Erythroblast (primary cell): ENCODE measurements at places on chromosomes 7 and 10.

DNA sequence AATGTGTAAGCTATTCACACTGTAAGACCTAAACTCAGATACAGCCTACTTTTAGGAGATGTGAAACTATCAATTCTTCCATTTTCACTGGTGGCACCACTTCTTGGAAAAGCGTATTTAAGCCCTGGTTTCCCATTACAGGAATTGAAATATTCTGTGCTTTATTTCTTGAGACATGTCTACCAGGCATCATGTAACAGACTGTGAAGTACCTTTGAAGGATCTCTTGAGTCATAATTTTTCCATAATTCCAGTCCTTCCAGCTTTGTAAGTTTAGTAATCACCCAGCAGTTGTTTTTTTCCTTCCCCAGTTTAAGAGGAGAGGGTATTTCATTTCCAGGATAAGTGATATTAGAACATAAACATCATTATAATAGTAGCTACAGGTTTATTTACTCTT is 186.0 kb upstream of the PRPS1L1 start:
- no peak for DNase-seq

DNA sequence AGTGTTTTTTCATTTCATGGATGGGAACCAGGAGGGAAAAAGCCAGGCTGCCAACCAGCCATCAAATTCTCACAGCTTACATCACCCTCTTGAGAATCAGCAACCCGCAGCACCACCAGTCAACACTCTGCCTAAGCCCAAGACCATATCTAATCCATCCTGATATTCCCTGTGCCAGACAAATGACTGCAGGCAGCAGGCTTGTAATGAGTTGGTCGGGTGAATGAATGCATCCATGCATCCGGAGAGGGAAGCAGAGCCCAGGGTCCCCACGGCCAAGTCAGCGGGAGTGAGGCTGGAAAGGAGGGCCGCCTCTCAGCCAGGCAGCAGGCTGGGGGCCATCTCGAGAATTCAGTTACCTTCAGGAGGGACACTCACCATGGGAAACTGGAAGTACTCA is 46.9 kb downstream of the SLIT1 start:
- DNase-seq = no peak

- no peak for DNase-seq
Measured at GRCh38 chr10:89591796-89592271, 53.2 kb downstream of the PANK1 start.

DNA sequence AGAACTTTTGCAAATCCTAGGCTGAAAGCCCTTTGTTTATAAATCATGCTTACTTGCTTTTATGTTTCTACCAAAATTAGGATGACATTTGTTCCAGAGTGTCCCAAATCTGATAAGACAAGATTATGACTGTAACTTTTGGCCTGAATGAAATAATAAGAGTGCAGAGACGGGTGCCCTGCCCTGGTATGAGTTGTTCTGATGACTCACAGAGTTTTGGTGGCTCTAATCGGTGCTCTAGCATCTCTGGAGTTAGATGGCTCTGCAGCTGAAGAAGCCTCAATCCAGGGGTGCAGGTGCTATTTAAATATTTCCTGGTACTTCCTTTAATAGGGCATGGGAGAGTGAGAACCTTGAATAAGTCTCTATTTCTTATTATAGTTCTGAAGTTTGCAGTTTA is 102.2 kb upstream of the ELMO1 start:
- no peak for DNase-seq

DNA sequence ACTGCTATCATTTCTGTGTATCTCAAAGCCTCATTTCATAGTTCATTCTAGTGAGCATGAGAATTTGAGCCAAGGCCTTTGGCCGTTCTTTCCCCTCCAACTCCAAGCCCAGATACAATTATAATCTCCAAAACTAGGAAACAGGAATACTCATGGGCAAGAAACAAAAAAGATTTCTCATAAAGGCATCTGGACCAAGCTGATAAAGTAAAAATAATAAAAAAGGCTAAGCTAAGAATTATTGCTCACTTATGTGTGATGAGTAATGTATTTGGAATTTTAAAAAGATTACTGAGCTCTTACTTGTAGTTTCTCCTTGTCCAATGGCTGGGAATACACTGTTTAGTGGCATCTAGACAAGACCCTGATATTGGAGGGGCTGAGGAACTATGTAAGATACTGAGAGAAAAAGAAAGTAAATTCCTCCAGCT is 196.4 kb upstream of the POM121L12 start:
- DNase-seq = no peak

DNA sequence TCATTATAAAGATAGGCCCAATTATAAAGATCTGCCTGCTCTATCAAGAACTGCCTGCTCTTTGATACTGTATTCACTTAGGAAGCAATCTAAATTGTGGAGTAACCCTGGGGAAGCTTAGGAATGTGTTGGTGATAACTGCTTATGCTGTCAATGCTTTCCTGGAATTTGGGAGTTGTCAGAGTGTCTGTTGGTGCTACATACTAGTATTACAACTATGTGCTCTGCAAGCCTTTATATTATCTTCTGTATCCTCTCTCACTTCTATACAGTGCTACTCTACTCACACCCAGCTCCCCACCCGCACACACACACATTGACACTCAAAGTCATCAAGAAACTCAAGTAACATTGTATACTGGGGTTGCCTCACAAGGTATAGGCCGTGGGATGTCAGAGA is 6.1 kb downstream of the ZNF277 start:
- DNase-seq = no peak

- no peak for DNase-seq
Measured at GRCh38 chr7:7732621-7733281, 14.3 kb upstream of the RPA3 start.

DNA sequence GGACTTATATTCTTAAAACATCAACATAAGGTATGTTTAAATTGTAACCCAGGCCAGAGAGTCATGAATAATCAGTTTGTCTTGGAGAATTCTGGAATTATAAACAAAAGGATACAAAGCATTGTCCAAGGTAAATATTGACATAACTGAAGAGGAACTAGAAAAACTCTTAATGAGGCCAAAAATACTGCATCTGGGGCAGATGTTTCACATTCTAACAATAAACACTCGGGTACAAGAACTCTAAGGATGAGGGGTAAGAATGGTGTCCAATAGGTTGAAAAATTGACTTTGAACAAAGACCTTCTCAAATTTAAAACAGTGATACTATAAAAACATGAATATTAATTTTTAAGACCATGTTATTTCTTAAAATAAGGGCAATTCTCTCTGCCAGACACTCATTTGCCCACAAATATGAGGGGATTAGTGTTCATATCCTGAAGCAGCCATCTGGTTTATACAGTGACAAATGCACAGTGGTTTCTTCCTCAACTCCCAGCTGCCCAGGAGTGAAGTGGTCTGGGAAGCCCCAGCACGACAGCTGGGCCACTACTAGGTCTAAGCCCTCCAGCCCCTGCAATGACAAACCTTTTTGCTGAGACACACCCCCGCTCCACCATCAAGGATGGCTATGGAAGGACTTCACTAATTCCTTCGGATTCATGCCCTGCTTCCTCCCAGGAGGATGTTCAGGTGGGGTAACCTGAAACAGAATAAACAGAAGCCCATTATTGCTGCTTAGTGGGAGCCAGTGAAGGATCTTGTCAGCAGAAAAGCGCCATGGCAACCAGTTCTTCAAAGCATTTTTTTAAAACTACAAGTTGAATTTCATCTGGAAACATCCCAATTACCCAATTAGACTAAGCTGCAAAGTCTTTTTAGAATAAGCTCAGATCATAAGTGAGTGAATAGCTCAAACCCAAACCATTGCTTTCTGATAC is 107.5 kb upstream of the ARID5B start:
- DNase-seq = no peak

GRCh38 chr7:12322903-12323300 is 80.8 kb downstream of the VWDE start:
- DNase-seq = no peak

DNA sequence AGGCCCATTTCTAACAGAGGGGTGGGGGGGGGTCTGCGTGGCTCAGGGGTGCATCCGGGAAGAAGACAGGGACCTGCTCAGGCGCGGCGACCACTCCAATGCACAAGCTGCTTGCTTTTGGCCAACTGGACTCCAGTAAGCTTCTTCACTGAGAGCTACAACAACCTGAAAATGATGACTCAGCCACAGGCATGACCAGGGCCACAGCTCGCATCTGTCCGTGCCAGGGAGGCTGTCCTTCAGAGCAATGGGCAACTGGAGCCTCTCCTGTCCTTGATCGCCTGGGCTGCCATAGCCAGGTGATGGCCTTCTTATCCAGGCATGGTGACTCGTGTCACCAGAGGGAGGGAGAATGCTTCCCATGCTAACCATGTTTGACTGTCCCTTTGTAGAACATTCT is 81.6 kb upstream of the RNF32 start:
- no peak for DNase-seq

DNA sequence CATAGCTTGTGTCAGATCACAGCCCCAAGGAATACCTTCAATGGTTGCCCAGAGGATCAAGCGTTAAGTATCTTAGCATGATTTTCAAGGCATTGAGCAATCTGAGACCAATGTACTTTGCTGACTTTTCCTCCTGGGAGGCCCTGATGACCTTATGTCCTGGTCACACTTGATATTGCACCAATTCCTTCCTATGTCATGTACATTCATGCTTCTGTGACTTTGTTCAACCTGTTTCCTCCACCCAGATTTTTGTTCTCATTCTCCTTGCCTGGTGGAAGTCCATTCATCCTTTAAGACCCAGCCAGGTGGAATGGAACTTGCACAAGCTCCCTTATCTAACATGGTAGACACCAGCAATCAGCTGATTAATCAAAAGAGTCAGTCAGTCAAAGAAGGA is 160.8 kb downstream of the PFKFB3 start:
- DNase-seq = no peak

DNA sequence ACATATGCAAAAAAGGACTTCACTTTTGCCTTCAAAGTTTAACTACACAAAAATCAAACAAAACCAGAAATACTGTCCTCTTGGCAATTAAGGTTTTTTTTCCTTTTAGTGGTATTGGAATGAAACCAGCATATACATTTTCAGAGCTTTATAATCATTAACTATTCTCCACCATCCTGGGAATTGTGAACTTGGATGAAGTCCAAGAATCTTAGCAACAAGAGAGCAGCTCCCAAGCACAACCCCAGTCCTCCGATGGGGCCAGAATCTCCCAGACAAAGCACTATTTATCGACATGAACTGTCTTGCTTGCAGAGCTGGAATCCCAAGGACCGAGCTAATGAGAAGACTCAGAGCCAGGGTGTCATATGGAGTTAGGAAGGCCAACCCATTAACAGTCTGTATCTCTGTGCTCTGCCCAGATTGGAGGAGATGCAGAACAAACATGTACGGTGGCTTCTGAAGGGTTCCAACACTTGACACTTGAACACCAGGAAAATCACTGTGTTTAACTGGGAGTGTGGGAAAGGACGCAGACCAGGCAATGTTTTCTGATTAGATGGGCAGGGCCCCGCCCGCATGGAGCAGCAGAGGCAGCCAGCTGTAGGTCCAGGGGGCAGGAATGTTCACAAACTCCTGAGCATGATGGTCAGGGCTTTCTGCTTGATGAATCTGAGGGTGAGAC is 35.5 kb downstream of the PPP1R3C start:
- DNase-seq = no peak

GRCh38 chr10:6843894-6844650 is 264.0 kb upstream of the PRKCQ start:
- DNase-seq = no peak

DNA sequence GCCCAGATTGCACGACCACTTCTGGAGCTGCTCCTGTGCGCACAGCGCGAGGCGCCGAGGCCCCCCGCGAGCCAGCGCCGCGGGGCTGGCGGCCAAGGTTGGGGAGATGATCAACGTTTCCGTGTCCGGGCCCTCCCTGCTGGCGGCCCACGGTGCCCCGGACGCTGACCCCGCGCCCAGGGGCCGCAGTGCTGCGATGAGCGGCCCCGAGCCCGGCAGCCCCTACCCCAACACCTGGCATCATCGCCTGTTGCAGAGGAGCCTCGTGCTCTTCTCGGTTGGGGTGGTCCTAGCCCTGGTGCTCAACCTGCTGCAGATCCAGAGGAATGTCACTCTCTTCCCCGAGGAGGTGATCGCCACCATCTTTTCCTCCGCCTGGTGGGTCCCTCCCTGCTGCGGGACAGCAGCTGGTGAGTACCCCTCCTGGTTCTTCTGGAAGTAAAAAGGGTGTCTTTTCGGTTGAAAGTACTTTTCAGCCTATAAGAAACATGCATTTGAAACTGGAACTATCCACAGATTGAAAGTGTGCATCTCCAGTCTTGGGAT is 683 bp downstream of the INSIG1 start:
- no peak for DNase-seq

DNA sequence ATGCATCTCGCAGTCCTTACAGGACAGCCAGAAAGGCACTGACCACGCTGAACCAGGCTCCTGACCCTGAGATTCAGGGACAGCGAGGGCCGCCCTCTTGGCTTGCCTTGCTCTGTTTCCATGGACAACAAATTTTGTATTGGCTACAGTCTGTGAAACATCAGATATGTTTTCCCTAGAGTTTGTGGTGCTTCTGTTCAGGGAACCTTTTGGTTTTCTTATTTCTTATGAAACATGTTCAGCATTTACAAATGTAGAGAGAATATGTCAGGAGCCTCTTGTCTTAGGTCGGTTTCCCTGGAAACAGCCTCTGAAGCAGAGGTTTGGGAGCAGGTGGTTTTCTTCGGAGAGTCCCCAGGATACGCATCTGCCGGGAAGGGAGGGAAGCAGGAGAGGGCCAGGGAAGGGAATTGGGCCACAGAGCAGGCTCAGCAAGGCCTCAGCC is 260.1 kb downstream of the CCDC3 start:
- DNase-seq = no peak

- no peak for DNase-seq
Measured at GRCh38 chr10:37263304-37263703, 137.9 kb downstream of the ANKRD30A start.

- DNase-seq = no peak
Measured at GRCh38 chr7:45407730-45408408, 166.3 kb upstream of the ADCY1 start.

GRCh38 chr10:79077488-79078173 is 8.9 kb downstream of the ZMIZ1 start:
- DNase-seq = no peak

GRCh38 chr10:44385026-44385695 is at the start of gene CXCL12:
Gene CXCL12, minus strand, starts transcription at chr10:44385097. Its CDS starts 92 bp downstream, at chr10:44385005.
- DNase-seq = no peak

GRCh38 chr7:44398511-44398911 is 73.1 kb upstream of the CAMK2B start:
- DNase-seq = no peak

DNA sequence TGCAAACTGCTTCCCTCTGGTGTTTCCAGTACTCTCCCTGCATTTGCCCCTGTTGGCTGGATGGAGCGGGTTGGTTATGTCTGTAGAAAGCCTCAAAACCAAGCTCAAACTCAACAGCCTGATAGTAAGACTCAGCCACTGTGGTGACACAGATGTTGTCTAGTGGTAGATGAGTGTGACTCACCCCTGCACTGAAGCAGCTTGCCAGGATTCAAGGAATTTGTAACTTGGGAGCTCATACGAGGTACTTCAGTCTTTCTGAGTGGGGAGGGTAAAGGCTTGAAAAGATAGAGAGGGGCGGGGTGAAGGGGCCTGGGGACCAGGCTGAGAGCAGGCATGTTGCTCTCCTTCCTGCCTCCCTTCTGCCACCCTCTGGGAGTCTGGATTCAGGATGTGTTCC is 22.9 kb upstream of the AQP1 start:
- no peak for DNase-seq

- no peak for DNase-seq
Measured at GRCh38 chr10:35743851-35744250, 101.8 kb upstream of the FZD8 start.

GRCh38 chr10:102946992-102947391 is 28.9 kb downstream of the CNNM2 start:
- DNase-seq = no peak
